DND-41 (cell line): ENCODE measurements at places on chromosomes 1 and 21.

DNA sequence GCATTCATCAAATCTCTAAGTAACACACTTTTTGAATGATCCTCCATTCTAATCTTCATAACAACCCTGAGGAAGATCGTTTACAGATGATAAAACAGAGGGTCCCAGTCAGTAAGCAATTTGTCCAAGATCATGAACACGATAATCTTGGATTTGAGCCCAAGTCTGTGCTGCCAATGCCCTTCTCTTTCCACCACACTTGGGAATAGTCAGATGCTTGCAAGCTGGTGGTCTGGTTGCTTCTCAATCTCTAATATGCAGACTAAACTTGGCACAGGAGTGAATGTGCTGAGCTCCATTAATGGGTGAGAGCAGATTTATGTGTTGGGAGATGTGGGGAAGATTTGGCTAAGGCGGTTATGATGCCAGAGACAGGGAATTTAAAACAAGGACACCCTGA, 430.6 kb upstream of the DAB1 start:
- no peaks in the 10 kb centered on the region for H3K36me3 ChIP-seq
- H3K27me3 ChIP-seq: no peaks in the 10 kb centered on the region
- H3K4me3 ChIP-seq: no peak overlapping the region
- H3K27ac ChIP-seq: no peak overlapping the region
- DNase-seq: no peak

GRCh38 chr1:193451606-193452005, 265.2 kb upstream of the B3GALT2 start:
- H3K36me3 ChIP-seq: no peaks in the 10 kb centered on the region
- DNase-seq: no peak
- no peak overlapping the region for H3K27ac ChIP-seq
- H3K4me3 ChIP-seq: no peak overlapping the region
- no peaks in the 10 kb centered on the region for H3K4me1 ChIP-seq
- no peaks in the 10 kb centered on the region for H3K27me3 ChIP-seq

GRCh38 chr21:46028573-46029091, 47.1 kb downstream of the COL6A1 start:
- H3K36me3 ChIP-seq: no peaks in the 10 kb centered on the region
- no peak for DNase-seq
- H3K27me3 ChIP-seq: no peaks in the 10 kb centered on the region
- no peaks in the 10 kb centered on the region for H3K4me1 ChIP-seq
- H3K4me3 ChIP-seq: no peak overlapping the region
- no peak overlapping the region for H3K27ac ChIP-seq

- H3K27me3 ChIP-seq: no peaks in the 10 kb centered on the region
- no peaks in the 10 kb centered on the region for H3K4me1 ChIP-seq
- H3K36me3 ChIP-seq: peaks cover 15% of the 10 kb centered on the region
- DNase-seq: peak; percentile 14
- H3K4me3 ChIP-seq: no peak overlapping the region
Observed at GRCh38 chr1:71054281-71054731, 6.7 kb upstream of the PTGER3 start.

- H3K27ac ChIP-seq: no peak overlapping the region
- H3K36me3 ChIP-seq: no peaks in the 10 kb centered on the region
- no peaks in the 10 kb centered on the region for H3K27me3 ChIP-seq
- DNase-seq: no peak
- H3K4me3 ChIP-seq: no peak overlapping the region
- H3K4me1 ChIP-seq: no peaks in the 10 kb centered on the region
Observed at GRCh38 chr1:115373305-115373704, 35.3 kb upstream of the NGF start.

- no peak overlapping the region for H3K27ac ChIP-seq
- H3K4me1 ChIP-seq: no peaks in the 10 kb centered on the region
- H3K36me3 ChIP-seq: no peaks in the 10 kb centered on the region
- H3K27me3 ChIP-seq: no peaks in the 10 kb centered on the region
- no peak for DNase-seq
Observed at GRCh38 chr1:82052563-82052962, 251.8 kb downstream of the ADGRL2 start.

DNA sequence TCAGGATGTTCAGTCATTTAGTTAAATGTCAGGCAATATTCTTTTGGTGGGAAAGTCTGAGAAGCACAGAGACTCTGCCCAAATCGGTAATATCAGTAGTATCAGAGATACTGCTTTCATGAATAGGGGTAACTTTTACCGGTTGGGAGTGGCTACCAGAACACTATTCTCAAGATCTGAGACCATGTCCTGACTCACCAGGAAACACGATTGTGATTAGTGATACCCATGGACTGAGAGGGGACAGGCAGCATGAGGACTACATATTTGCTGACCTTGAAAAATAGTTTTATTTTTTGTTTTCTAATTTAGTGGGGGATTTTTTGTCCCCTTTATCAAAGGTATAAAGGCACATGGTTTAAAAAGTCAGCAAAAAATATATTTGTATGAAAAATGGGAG, 76.0 kb upstream of the NEK2 start:
- H3K36me3 ChIP-seq: peaks cover 24% of the 10 kb centered on the region; the same call in 1 of the 2 replicates
- H3K27me3 ChIP-seq: no peaks in the 10 kb centered on the region
- no peaks in the 10 kb centered on the region for H3K4me1 ChIP-seq
- no peak for DNase-seq

DNA sequence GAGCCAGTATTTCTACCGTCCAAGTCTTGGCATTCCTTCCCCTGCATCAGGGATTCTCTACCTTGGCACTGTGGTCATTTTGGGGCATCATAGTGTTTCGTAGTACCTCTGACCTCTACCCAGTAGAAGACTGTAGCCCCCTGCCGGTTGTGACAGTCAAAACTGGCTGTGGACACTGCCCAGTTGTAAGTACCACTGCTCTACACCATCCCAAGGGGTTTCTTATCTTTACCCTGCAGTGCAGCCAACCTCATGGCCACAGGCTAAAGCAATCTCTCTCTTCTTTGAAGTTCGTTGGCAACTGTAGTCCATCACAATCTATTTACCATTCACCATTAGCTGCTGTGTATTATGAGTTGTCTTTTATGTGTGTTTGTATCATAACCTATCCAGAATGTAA, 29.3 kb upstream of the ERO1B start:
- no peak overlapping the region for H3K27ac ChIP-seq
- H3K36me3 ChIP-seq: no peaks in the 10 kb centered on the region
- no peaks in the 10 kb centered on the region for H3K27me3 ChIP-seq

- no peaks in the 10 kb centered on the region for H3K27me3 ChIP-seq
- no peak overlapping the region for H3K4me3 ChIP-seq
- H3K36me3 ChIP-seq: no peaks in the 10 kb centered on the region
Observed at GRCh38 chr21:43337901-43338655, 88.9 kb downstream of the SIK1 start.

- H3K4me3 ChIP-seq: no peak overlapping the region
- no peaks in the 10 kb centered on the region for H3K27me3 ChIP-seq
- no peak overlapping the region for H3K27ac ChIP-seq
- no peak for DNase-seq
Observed at GRCh38 chr21:43306911-43307676, 119.8 kb downstream of the SIK1 start.
